ENCODE measurements at places on chromosomes 12 and 14.

DNA sequence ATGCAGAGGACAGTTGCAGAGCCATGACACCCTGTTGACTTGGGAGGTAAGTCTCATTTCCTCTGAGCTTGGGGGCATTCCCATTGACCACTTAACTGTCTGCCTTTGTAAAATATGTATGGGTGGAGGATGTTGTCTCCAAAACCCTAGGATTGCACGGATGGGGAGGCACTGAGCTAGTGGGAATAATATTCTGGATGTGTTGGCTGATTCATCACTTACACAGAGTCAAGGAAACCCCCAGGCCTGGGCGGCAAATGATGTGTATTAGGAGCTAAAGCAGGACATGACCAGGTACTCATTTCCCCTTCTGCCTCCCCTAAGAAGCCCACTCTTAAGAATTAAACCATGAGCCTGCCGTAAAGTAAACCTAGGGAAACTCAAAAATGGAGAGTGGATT, 319.4 kb downstream of the VRK1 start:
- no peak for DNase-seq

DNA sequence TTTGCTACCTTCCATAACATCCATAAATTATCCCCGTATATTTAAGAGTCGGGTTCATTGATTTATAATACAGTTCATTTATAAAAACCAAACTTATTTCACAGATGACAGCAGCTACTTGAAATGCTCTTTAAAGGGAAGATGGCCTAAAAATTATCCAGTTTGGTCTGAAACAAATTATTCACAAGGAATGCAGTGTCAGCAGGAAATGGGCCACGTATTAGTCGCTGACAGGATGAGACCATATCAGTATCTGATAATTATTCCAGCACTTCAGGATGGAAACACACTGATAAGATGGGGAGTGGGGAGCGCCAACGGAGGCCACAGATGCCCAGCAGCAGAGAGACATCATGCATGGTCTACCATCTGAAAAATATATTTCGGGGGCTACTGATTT, 60.5 kb upstream of the TMEM132D start:
- DNase-seq = no peak

DNA sequence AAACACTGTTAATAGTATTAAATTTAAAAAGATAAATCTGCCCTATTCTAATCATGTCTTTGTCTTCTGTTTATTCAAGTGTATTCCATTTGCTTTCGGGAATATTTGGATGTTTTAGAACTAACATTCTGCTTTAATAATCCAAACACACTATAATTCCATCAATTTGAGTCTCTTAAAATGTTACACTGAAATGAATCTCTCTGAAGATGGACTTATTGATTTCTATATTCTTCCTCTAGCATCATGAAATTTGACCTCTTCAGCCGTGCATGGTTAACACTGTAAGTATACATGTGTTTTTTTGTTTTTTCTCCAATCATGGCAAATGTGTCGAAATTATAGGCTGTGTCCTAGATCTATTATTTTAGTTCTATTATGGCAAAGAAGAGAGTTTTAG, 339.2 kb downstream of the ACSS3 start:
- peak; percentile 75 for DNase-seq

- DNase-seq = no peak
Measured at GRCh38 chr12:85580562-85581168, 255.5 kb downstream of the RASSF9 start.

Data from NCI-H1930 (cell line).